Urinary bladder (tissue), 4 donors: ENCODE measurements at places on chromosomes 5 and 9. TPM values are rescaled to one million over a fixed set of nuclear protein-coding genes. Genes with fewer than 3 reads are reported as not detected.
A peak's percentile ranks its signal among the peaks of the same experiment; 100 is the strongest.

DNA sequence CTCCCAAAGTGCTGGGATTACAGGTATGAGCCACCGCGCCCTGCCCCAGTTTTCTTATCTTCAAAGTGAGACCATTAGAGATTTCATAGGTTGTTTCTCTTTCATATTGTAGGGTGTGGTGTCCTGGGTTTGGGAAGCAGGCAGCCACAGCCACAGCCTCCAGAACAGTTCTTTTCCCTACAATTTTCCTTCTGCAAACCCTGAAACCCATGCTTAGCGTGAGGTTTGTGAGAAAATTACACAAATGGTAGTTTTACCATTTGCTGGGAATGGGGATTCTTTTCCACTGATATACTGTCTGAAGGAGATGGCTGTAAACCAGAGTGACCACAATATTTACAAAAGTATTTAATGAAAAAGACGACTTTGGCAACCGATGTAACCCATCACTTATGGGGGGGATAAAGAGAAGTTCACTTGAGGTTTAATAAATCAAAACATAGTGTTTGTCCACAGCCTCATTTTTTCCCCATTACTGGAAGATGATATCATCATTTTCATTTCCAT lies 26.7 kb upstream of the ECM2 start:
- DNase-seq: peak; percentile 7

- no peak for DNase-seq
Observed at GRCh38 chr5:69516769-69517168, 24.2 kb downstream of the OCLN start.

- no peak for DNase-seq
Observed at GRCh38 chr9:112831969-112832368, 58.7 kb downstream of the SLC46A2 start.

DNA sequence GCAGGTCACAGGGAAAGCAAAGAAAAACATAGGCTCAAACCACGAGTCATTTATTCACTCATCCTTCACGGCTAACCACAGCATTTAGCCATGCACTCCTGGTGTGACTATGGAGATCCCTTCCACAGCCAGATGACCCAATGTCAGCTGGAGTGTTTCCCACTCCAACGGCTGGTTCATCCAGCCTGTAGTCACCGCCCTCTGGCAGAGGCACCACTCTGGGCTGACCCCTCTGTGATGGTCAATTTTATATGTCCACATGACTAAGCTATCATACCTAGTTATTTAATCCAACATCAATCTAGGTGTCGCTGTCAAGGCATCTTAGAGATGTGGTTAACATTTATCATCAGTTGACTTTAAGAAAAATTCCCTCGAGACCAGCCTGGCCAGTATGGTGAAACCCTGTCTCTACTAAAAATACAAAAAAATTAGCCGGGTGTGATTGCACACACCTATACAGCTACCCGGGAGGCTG lies 9.5 kb upstream of the PHF19 start:
- DNase-seq: no peak

DNA sequence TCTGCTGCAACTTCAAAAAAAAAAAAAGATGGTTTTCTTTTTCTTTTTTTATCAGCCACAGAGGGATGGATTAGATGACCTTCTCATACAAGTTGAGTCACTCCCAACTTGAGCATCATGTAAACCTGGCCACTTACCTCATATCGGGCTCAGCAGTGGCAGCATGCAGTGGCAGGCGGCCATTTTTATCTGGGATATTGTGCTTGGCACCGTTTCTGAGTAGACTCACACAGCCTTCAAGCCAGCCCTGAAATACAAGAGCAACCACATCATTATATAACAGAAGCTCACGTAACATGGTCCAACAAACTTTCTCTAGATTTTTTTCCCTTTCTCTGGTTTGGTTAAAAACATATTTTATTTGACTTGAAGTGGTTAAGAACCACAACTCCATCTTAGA lies 62.6 kb downstream of the ANKRD55 start:
- DNase-seq: no peak

DNA sequence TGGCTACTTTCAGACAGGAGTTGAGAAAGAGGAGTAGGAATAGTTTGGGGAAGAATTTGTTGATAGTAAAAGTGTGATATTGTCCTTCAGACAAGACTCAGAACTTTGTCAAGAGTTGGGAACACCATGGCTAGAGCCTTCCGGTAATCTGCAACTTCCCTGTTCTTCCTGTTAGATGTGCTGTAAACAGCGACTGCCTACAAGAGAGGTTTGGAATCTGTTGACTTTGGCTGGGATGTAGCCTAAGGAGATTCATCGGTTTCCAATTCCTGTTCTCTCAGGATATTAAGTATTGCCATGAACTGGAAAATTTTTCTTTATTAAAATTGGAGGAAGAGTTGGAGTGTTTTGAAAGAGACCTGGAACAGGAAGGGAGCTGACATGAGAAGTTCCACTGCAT lies 43.9 kb downstream of the ARHGAP26 start:
- DNase-seq: no peak

DNA sequence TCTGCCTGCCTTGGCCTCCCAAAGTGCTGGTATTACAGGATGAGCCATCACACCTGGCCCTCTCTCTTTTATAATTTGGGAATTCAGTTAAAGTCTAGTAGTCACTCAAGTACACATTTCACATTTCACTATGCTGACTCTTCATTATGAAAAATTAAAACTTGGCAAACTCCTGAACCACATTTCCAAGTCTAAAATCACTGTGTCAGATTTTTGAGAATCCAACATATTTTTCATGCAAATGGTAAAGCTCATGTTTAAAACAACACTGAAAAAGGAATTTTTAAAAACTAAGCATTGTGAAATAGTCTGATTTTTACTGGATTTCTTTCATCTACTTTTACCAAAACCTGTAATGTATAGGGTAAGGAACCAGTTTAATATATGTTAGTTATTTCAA lies 92.3 kb downstream of the SVEP1 start:
- no peak for DNase-seq

DNA sequence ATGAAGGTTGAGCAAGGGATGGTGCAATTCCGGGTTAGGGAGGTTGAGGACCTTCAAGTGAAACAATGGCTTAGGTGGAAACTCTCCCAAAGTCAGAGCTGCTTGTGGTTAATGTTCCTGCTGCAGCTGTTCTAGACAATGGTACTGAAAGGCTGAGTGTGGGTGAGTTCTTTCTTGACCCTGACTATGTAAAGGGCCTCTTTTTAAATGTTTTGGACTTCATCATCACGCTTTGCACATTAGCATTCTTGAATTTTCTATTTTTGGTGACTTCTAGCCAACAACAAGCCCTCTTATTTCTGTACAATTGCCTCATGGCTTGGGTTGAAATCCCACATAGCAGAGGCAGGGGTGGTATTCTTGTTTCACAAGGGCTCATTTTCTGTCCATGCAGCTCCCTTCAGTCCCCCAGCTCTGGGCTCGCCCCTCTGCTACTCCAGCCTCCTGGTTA lies 136.3 kb upstream of the ANKRD55 start:
- no peak for DNase-seq

DNA sequence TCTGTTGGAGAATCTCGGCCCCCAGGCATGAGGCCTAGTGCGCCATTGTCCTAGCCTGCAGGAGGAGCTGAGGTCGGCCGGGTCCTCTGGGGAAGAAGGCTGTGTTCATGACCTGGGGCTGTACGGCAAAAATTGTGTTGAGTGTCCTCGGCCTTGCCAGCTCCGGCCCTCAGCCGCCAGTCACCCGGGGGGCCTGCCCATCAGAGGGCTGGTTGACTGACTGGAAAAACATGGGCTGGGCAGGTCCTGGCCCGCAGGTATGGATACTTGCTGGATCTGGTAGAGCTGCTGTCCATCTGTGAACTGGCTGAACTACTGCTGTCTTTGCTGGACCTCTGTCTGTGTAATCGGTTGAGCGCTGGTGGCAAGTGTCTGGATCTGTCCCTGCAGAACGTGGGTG lies 136.7 kb upstream of the GAS1 start:
- no peak for DNase-seq

GRCh38 chr5:16750445-16750844 lies 133.6 kb upstream of the RETREG1 start:
- no peak for DNase-seq

DNA sequence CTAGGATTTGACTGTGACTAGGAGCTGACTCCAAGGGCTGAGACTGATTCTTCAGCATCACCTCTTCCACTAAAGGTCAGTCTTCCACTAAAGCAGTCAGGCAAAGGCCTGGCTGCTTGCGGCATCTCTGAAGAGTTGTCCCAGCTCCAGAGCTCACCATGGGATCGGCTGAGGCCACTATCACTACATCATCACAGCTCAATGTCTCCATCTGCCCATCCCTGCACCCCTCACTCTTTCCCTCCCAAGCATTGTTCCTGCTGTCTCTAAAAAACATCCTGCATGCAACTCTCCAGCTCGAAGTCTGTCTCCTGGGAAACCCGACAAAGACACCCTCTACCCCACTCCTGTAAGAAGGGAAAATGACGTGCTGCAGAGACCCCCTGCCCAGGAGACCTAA lies 15.5 kb upstream of the WWC1 start:
- DNase-seq: no peak

DNA sequence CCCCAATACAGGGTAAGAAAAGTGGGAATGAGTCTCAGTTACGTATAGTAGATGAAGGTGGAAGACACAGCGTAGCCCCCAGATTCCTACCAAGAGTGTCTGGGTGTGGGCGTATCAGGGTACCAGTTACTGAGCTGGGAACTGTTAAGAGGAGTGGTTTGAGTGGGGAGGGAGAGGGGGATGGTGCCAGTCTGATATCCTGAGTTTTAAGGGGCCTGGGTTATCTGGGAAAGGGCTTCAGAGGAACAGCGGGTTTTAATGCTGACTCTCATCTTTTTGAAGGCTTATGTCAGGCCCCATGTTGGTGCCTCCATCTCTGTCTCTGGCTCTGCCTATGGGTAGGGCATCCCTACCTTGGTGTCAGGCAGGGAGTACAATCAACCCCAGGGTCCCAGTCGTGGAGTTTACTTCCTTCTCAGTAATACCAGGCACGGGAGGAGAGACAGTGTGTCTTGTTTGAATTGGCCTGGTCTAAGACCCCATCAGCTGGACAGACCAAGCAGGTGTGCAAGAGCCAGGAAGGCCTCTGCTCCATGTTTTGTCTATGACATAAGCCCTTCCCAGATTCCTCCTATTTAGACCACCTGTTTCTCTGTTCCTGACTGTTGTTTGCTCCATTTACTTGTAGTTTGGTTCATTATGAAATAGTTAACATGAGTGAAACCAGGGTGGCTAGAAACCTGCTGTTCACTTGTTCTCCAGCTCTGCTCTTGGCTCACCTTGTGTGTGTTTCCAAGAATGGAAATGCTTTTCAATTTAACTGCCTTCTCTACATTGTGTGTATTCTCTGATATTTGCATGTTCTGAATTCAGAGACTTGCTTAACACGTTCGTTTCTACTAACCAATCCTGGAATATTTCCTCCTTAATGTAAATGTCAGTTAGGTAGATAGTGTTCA lies 125.6 kb downstream of the DAB2IP start:
- no peak for DNase-seq

DNA sequence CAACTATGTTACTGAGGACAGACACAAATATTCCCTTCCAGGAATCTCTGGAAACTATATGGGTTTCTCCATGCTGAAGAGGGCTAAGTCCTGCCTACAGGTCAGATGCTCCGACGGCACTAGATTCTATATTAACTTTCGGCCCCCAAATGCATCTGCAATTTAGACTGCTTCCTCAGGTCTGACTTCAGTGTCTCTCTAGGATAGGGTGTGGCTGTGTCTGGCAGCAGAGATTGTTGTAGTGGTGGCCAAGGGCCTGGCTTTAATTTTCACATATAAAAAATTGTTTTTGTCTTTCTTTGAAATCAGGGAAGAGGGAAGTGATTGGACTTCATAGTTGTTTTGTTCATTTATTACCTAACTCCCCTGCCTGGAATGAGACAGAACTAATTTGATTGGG lies 101.8 kb downstream of the PJA2 start:
- DNase-seq: no peak

The PCAT7 gene
- 0.05 TPM for total RNA-seq

The NUTM2G gene
- not detected for total RNA-seq

The SKIC3 gene
- 253 TPM for total RNA-seq

The LCN9 gene
- total RNA-seq: not detected
